ENCODE measurements at places on chromosomes 4 and X.

DNA sequence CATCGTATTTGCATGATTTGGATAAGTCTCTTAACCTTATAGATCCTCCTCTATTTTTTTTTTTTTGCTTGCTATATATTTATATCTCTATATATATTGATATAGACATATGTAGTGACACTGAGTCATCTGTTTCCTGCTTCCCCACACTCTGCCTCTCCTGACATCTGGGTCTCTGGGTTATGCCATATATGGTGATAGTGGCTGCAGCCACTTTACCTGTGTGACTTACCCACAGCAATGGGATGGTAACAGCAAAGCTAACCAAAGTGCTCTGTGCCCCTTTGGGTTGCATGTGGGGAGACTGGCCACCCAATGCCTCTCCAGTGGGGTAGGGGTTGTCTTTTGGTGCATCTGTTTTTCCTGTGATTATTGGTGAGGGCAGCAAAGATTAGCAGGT, 14.5 kb downstream of the CMC4 start:
- DNase-seq = no peak

GRCh38 chrX:16436348-16437188, 213.4 kb upstream of the S100G start:
- no peak for DNase-seq

GRCh38 chrX:129678614-129679195, 23.9 kb upstream of the APLN start:
- no peak for DNase-seq

- DNase-seq = no peak
Measured at GRCh38 chrX:11460347-11460746, 167.1 kb downstream of the AMELX start.

DNA sequence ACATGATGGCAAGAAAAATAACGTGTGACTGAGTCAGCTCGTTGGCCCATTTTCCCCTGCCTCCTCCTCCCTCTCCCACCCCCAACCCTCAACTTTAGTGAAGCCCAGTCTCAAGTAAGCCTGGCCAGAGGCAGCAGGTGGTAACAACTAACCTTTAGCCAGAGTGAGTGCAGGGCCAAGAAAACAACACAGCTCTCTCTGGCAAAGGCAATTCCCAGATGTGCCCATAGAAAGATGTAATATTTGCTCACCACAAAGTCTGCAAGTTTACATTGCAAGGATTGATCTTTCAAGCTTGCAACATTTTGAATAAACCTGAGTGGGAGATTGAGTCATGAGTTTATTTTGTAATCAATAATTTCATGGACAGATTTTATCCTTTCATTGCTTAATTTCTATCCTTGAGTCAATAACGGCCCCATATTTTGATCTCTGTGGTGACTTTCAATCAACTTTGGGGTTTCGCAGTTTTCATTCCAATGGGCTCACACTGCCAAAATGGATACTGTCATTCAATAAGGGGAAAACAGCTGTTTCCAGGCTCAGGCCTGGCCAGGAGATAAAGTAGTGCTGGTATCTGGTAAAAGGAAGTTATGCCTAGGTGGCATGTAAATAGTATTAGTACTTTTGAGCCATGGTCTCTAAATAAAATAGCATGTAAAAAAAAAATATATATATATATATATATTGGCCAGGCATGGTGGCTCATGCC, 130.7 kb upstream of the TMEM164 start:
- DNase-seq = no peak

DNA sequence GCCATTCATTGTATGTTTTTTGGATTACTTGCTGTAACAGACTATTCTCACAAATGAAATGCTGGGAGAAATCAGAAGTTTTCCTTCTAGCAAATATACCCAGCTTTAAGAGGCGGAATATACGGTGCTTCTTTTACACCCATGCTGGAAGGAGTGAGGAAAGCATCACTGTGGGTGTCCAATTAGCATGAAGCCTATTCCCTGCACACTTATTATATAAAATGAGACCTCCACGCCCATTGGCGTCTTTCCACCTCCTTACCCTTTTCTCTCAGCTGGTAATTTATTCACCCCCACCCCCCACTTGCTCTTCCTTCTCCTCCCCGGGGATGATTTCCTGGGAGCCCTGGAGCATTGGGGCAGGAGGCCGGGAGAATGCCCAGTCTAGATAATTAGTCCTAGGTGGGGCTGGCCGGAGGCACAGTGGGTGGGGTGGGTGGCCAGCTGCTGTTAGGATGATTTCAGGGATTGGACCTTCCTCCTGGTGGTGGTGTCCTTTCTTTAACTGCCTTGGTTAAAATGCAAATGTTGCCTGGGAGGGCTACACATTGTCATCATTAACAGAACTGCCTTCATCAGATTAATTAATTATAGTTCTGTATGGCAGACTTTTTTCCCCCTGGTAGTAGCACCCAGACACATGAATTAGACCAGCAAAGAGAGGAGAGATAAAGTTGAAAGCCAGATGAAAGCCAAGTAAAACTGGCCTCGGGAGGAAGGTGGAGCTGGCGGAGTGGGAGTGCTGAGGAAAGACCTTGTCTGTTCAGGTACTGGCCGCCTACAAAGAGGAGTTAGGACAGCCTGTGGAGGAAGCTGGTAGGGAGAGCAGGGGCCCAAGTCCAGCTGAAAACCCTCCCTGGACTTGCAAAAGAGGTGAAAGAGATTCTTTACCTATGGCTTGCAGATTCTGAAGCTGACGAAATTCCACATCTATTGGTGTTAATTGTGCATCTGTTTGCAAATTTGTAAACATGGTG, 11.4 kb downstream of the SHROOM2 start:
- DNase-seq = no peak

DNA sequence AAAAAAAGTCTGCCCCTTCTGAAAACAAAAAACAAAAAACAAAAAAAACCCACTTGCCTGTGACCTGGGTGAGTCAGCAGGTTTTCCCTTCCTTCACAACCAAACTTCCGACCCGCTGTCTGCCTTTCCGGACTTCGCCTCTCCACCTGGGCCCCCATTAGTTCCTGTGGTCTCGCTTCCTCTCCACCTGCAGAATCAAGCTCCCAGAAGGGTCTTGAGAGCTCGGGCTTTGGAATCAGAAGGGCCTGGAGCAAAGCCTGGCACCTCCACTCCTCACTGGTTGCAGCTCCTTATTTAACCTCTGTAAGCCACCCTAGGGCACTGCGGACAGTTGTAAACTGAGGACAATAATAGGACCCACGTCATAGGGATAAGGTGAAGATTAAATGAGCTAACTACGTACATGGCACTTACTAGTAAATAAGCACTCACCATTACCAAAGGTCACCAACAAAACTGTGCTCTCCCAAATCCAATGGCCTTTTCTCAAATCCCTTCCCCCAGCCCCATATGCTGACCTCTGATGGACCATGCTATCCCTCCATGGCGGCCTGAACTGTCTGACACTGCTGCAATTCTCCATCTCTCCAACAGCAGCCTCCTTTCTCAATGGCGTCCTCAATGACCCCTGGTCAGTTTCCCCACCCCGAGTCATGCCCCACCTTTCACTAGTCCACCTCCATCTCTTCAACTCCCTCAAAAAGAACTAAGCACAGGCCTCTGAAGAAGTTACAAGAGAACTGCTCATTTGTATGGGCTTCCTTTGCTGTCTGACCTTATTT, 64.2 kb downstream of the IRF2 start:
- no peak for DNase-seq

GRCh38 chrX:27575565-27575964, 14.6 kb upstream of the DCAF8L2 start:
- no peak for DNase-seq

DNA sequence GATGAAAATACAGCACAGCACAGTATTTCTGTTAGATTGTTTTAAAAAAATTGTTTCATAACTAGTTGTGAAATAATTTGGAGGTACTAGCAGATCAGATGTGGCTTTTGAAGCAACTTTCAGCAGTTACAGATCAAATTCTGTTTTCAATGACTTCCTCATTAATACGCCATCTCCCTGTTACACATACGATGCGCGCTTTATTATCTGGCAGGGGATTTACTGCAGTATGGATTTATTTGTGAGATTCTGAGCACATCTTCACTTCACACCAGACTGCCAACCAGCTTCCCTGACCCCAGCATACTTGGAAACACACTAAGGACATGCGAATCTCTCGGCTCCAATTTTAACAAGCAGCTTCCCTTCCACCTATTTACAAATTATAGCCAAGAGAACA, 235.5 kb upstream of the DIAPH2 start:
- DNase-seq = no peak

DNA sequence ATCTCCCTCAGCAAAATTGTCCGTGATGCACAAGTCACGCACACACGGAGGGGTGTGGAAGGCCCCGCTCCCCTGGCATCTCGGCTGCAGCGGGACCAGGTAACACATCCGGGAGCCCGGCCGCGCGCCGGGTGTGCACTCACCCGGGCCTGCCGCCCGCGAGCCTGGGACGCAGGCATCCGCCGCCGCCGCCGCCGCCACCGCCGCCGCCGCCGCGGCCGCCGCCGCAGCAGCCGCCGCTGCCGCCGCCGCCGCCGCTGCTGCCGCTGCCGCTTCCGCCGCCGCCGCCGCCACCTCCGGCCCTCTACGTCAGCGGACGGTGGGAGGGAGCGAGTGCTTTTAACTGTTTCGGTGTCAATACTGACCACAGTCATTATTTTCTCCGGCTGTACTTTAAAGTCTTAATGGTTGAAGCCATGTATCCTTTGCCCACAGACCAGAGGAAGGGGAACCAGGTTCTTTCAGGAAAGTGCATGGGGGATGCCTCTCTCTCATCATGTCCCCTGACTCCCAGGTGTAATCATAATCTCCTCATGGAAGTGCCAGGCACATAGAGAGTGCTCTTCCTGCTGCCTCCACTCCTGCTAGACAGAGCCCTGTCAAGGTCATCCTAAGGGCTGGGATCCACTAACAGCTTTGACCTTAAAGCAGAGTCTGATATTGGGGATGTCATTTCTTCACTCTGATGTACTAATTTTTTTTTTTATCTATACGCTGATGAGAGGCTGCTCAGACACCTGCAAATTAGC, 38.0 kb downstream of the MAGEE2 start:
- no peak for DNase-seq

DNA sequence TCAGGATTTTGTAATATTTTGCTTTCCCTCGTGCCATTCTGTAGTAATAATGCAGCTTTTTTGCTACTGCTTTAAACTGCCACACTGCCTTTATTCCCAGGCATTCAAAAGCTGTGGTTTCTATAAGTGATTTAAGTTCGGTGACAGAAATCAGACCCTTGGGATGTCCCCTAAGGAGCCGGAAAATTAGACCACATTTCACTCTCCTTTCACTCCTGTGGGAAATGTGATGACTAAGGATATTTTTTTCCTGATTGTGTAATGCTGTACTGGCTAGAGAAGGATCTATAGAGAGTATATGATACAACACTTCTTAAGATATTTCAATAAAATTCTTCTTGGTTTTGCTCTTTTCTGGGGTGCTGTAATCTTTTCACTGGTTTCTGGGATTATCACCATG, 24.4 kb downstream of the UGT2A3 start:
- no peak for DNase-seq

GRCh38 chr4:86522349-86522748, 71.8 kb upstream of the PTPN13 start:
- DNase-seq = no peak

DNA sequence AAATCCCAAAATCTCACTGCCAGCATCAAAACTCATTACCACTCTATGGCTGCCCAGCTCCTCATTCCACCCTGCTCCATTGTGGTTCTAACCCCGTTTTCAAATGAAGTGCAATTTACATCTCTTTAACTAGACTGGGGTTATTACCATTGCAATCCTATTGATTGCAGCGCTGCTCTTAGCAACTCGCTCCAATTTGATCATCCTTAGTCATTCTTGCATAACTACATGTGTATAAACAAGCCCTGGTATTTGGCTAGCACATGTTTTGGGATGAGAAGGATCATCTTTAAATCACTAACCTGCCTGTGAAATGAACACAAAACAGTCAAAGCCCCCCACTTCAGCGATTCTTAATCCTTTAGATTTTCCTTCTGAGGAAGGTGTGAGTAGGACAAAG, 340.1 kb upstream of the PPARGC1A start:
- no peak for DNase-seq

DNA sequence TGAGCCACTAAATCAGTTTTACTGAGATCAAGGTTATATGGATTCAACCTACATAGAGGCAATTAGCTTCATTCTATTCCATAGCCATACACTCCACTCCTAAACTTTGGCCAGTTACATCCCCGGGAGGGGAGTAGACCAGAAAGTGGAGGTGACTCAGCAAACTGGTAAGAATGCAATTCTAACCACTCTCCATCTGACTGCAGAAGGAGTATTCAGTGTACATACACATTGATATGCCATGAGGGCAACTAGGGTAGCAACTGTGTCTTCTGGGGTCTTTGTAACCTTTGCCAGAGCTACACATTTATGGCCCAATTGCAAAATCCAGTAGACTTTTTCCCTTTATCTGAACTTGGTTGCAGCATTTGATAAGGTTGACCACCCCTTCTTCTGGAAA, 7.6 kb downstream of the SLC25A43 start:
- DNase-seq = no peak

DNA sequence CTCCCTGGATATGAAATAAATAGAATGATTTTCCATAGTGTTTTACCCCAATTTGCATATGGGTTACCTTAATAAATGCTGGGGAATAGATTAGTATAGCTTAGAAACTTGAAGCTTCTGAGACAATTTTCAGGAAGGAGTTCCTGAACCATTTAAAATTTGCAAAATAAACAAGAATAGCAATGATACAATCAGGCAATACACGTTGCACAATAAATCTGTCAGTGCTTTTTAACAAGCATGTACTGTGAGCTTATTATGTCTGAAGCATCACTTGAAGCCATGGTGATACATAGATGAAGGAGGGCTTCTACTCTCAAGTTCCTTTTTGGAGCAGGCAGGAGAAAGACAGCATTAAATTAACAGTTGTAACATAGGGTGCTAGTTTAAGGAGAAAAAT, 84.2 kb upstream of the WDFY3 start:
- no peak for DNase-seq

DNA sequence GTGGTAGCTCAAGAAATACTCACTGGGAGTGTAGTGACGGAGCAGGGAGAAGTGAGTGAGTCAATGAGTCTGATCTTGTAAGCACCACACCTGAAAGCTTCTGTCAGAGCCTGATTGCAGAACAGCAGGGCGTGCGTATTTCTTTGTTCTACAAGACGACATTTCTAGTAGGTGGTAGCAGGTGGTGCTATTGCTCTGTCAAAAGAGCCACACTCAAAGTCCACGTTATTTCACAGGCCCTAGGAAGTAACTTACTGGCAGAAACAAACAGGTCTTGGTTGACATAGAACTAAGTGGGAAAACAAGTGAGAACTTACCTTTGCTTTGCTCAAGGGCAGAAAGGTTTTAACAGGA, 46.4 kb upstream of the SPRY1 start:
- no peak for DNase-seq

DNA sequence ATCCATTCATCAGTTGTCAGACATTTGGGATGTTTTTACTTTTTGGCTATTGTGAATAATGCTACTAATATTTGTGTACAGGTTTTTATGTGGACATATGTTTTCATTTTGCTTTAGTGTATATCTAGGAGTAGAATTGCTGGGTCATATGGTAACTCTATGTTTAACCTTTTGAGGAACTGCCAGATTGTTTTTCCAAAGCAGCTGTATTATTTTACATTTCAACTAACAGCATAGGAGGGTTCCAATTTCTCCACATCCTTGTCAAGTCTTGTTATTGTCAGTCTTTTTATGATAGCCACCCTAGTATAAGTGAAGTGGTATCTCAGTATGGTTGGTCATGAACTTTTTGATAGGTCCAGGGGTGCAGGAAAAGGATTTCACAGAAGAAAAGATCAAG, 114.5 kb upstream of the FAM9C start:
- no peak for DNase-seq

- no peak for DNase-seq
Measured at GRCh38 chrX:37910186-37910585, 62.8 kb upstream of the DYNLT3 start.

- no peak for DNase-seq
Measured at GRCh38 chr4:57182132-57182874, 72.1 kb upstream of the IGFBP7 start.

All from cortex of kidney (tissue), 1 donor.